ENCODE measurements at places on chromosomes 12 and 14.
A peak's percentile ranks its signal among the peaks of the same experiment; 100 is the strongest.

- no peak for DNase-seq
Observed at GRCh38 chr12:87779016-87779415, 250.2 kb downstream of the C12orf50 start.

- DNase-seq: no peak
Observed at GRCh38 chr12:2960390-2960956, 1.3 kb downstream of the TEAD4 start.

DNA sequence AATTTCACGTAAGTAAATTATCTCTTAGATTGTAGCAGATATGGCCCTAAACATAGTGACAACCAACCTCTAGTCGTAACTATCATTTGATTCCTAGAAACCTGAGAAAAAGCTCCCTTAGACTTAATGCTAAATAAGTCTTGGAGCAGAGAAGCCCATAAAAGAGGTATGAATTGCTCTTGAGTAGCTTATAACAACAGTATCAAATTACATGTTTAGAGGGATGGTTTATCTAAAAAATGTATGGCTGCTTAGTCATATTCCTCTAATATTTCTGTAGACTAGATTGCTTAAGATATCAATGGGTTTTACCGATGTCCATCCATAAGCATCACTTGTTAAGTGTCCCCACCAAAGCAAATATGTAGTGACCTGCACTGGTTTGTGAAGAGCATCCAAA lies 259.7 kb downstream of the NELL2 start:
- DNase-seq: peak; percentile 74

DNA sequence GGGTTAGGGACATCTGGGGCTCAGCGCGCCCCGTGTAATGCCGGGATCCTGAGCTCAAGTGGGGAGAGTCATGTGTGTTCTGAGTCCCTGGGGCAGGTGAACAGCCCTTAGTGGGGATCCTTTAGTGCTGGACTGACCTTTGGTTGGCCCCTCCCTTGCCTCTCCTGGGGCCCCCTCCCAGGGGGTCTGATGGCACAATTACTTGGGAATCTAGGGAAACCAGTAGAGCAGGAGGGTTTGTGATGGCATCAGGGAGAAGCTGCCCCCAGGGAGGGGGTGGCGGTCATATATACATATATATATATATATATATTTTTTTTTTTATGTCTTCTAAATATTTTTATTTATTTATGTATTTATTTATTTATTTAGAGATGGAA lies at the start of gene MORN3:
Gene MORN3 (minus strand): TSS at position 134 of the 380 bp plus-strand sequence. CDS start 171 bp downstream, outside the sequence.
- DNase-seq: no peak

DNA sequence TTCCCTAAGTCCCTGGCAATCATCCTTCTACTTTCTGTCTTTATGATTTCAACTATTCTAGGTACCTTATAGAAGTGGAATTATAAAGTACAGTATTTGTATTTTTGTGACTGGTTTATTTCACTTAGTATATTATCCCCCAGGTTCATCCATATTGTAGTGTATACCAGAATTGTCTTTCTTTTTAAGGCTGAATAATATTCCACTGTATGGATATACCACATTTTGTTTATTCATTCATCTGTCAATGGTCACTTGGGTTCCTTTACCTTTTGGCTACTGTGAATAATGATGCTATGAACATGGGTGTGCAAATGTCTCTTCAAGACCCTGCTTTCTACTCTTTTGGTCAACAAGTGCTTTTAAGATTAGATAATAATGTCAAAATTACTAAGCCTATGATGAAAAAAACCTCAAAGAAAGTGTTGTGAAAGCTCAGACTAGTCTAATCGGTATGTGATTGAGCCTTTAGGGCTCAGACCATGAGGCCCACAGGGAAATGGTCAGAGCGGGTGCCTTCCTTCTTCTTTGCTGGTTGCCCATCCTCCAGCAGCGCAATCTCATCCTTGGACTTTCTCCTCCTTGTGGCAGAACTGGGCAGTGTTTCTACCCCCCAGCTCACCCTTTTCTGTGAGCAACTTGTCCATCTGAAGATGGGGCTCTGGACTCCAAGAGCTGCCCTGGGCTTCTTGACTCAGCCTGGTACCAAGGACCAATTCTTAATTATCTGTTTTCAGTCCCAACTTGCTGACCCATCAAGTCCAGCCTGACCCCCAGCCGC lies 105.4 kb downstream of the TTC8 start:
- no peak for DNase-seq

DNA sequence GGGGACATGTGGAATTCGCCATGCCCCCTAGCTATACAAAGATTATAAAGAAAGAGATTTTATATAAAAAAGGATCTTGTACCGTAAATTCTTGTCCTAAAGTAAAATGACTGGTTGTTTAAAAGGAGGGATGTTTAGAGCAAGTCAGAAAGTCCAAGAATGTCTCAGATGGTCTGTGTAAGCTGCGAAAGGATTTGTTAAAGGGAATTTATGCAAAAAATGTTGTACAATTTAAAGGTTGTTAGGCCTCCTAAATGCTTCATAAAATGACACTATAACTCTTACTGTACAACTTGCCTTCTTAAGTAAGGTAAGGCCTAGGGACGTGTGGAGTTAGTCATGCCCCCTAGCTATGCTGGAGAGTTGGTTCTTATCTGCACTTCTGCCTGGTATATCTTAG lies 237.6 kb downstream of the KCNH5 start:
- no peak for DNase-seq

DNA sequence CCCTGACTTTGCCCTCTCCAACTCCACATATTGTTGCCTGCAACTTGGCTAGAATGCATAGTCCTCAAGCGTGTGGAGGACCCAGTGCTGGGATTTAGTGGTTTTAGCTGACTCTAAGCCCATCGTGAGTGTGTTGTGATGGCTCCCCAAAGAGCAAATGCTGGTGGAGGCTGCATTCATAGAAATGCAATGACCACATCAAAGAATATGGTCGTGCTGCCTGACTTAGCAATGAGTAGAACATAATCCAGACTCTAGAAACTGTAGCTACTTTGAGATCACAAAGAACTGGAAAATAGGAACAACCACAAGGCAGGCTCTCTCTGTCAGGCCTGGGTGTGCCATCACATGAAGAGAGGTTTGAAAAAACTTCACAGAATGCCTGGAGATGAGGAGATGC lies 1.3 kb downstream of the DYRK4 start:
- DNase-seq: no peak

- DNase-seq: peak; percentile 47
Observed at GRCh38 chr12:88951177-88951576, 370.9 kb upstream of the KITLG start.

DNA sequence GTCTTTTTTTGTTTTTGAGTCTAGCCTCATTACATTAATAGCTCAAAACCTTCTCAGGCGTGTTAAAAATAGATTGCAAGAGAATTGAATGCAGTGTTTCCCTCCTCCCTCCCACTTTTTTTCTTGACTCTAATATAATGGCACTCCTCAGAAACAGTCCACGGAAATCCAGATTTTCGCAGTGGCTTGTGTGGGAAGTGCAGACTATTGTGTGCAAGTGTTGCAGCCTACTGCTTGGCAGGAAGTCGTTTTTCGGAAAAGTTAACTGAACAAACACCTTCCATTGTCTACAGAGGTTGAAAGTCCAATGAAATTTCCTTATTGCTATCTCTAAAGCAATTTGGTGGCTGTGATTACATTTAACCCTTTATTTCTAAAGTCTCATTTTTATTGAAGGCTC lies 147.9 kb upstream of the E2F7 start:
- DNase-seq: no peak

- no peak for DNase-seq
Observed at GRCh38 chr12:122946690-122947341, 19.4 kb downstream of the ABCB9 start.

- no peak for DNase-seq
Observed at GRCh38 chr12:47939009-47939601, 24.3 kb upstream of the TMEM106C start.

DNA sequence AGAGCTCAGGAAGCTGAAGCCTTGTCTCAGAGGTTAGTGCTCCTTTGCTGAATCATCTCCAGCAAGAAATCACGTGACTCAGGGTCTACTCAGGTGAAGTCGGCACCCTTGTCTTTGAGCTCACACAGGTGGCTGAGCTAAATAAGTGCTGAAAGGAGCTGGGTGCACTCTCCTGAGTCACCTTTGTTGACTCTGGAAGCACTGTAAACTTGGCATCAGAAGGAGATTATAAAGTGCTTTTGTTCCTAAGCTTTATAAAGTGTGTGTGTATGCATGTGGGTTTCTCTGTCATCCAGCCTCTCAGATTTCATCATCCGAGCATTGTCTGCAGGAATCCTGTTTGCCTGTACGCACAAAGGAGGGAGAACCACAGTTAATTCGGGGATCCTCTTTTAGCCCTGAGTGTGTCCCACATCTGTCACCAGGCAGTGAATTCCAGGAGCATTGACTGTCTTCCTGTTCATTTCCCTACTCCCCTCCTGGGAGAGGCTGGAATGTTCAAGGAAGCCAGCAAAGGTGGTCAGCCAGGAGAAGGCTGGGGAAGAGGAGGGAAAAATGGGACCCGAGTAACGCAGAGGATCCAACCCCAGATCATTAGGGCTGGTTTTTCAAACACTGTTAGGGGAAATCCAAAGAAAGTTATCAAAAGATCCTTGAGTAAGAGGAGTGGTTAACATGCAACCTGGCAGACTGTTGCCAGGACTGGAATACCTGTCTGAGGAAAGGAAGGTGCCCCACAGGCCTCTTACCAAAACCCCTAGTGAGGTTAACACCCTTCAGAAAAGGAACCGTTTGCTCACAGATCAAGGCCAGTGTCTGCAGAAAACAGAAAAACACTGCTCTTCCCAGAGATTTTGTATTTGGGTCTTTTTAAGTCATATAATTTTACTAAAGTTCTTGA lies 157.5 kb upstream of the HIF1A start:
- peak; percentile 21 for DNase-seq

DNA sequence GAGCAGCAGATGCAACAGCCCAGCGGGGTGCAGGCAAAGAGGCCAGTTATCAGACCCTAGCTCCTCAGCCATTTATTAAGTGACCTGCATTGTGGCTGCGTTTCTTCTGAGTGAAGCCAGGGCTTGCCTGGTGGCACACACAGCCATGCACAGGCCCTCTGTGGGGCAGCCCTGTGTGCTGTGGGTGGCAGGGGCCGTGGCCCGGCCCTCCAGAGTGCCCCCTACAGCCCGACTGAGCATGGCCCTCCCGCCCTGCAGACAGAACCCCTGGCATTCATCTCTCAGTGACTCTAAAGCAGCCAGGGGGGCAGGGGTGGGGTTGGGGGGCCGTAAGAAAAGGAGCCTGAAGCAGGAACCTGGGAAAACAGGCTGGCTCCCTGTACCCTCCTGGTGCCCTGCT lies 226.0 kb upstream of the PWP1 start:
- DNase-seq: no peak

- DNase-seq: no peak
Observed at GRCh38 chr12:1869145-1869544, 48.8 kb downstream of the LRTM2 start.

DNA sequence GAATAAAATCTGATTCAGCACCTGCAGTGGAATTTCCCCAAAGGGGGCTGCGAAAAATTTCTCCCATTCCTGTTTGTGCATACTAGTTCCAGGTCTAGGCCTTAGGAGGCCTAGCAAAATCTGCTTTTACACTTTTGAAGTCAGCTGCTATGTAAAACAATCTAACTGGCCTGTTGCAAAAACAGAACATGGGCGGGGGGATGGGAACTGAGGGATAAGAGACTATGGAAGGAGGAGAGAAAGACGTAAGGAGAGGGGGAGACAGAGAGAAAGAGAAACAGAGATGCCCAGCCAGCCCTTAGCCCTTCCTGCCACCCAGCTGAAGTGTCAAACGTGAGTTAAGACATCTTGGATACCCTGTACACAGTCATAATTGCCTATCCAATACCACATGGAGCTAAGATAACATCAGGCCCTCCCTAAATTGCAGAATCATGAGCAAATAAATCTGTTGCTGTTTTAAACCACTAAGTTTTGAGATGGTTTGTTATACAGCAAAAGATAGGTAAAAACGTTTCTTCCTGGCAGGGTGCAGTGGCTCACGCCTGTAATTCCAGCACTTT lies 45.6 kb downstream of the SPTLC2 start:
- no peak for DNase-seq

DNA sequence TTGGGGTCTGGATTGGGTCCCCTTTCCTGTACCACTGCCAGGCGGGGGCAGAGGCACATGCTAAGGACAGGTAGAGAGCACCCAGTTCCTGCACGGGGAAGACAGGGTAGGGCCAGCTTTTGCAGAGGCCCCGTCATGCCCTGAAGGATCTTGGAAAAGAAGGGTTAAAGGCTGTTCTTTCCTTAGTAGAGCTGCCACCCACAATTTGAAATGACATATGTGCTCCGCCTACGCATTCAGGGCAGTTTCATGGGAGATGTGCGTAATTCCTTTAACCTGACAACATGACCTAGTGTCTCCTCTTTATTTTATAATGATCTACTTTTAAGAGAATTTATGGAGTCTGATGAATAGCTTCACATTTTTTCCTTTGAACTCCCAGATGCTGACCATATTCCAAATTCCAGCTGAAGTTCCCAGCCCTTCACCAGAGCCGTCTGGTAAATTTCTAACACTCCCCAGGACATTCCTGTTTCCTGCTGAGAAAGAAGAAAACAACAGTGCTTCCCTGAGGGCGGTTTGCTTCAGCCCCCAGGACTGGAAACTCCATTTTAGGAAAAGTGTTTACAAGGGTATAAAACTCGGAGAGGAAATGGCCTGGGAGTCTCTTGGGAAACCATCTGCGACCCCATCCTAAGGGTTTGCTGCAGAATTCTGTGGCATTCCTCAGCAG lies 58.9 kb upstream of the PLEKHG3 start:
- no peak for DNase-seq

GRCh38 chr12:24605466-24605865 lies 343.4 kb downstream of the BCAT1 start:
- no peak for DNase-seq

DNA sequence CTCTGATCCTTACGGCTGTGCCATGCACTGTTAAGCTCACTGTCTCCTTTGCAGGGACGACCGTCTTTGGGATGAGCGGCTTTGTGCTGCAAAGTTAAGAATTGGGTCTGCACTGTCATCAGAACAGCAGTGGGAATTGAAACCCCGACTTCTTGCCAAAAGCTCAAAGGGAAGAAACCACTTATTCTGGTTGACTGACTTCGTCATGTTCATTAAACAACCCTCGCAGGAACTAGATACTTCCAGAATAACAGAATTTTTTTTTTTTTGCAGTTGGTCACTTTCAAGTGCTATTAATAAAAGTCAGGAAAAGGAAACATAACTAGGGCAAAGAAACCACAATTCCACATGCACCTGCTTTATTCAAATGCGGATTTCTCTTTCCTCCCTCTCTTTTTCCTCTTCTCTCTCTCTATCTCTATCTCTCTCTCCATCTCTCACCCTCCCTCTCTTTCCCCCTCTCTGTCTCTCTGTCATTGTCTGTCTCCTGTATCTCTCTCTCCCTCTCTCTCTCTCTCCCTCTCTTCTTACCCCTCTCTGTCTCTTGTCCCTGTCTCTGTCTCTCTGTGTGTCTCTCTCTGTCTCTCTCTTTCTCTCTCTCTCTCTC lies 12.3 kb upstream of the GLT1D1 start:
- DNase-seq: no peak

GRCh38 chr12:38269897-38270296 lies 46.7 kb upstream of the ALG10B start:
- no peak for DNase-seq

- peak; percentile 69 for DNase-seq
Observed at GRCh38 chr12:31324116-31324844, 1.7 kb downstream of the SINHCAF start.

GRCh38 chr12:42725809-42726208 lies 136.3 kb upstream of the PRICKLE1 start:
- no peak for DNase-seq

Data from NCI-H1092 treated with DMSO at 0.1 percent for 48 hours (cell line).